Central memory CD4-positive, alpha-beta T cell (primary cell): ENCODE measurements at places on chromosomes 16 and 17.
A peak's percentile ranks its signal among the peaks of the same experiment; 100 is the strongest.

DNA sequence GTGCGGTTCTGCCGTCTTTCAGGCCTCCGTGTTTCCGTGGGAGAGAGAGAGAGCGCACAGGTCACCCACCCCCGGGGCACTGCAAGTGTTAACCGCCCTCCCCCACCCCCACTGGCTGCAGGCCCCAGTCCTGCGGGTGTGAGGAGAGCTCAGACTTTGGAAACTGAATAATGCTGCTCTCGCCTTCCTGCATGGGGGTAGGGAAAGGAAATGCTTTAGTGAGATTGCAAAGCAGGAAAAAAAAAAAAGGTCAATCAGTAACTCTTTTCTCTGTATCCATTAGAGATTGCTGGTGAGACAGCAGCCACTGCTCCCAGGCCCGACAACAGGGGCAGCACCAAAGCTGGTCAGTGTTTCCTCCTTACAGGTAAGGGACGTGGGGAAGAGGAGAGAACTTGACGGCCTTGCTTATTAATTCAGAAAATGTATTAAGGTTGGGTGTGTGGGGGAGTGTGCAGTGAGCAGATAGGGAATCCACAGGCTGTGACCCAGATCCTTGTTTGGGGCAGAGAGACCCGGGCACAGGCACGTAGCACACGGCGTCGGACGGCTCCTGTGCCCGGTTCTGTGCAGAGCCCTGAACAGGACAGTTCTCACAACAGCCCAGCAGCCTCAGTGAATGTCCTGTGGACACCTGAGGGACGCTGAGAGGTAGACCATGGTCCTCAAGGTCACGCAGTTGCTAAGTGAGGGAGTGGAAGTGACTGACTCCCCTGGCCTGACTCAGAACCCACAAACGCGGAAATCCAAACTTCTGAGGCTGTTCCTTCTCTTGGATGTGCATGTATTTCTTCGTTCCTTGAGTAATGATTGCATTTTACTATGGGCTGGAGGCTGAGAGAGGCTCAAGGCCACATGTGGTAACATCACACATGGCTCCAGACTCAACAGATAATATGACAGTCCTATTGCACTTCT, 156.5 kb downstream of the FOXL1 start:
- no peak for DNase-seq

DNA sequence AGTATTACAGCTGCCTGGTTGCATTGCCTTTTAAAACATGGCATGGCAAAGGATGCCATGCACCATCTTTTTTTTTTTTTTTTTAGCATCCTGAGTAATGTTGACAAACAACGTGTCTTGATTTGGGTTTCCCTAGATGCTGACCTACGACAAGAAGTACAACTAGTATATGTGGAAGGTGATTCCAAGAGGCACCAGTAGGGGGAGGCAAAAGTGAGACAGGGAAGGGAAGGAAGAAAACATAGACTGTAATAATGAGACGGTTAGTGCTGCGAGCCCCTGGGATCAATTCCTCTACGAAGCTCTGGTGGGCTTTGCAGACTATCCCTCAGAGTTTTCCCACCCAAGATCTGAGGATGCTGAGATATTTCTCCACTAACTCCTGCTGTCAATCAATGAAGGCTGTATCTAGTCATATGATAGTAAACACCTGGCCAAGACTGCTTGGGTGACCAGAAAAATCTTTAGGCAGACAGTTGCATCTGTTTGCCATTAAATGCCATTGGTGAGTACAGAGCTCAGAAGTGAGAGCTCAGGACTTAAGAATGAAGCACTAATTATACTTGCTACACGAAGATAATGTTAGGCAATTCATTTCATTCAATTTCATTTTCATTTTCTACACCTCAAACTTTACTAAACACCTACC, 458.6 kb upstream of the GOT2 start:
- no peak for DNase-seq

DNA sequence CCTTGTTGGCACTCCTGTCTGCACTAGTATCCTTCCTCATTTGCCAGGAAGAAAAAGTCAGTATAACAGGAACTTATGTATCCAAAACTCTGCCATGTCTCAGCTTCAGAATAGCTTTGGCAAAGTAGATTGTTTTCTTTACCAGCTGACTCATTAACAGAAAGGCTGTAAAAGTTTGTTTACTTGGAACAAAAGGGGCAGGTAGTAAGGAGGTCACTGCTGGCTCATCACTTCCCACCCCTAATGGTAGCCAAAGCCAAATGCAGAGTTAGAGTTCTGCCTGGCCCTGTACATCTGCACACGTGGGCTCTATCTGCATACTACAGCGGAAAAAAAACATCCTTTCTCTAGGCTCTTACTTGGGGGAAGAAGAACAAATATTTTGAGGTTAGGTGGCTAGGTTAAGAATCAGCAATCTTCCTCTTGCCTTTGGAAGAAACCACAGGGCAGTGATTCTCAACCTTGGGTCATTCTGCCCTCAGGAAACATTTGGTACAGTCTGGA, 90.9 kb upstream of the BCAR1 start:
- DNase-seq = no peak

- DNase-seq = no peak
Measured at GRCh38 chr16:12917653-12918052, 16.3 kb downstream of the SHISA9 start.

GRCh38 chr16:86079255-86079885, 180.4 kb downstream of the IRF8 start:
- DNase-seq = no peak

GRCh38 chr16:54957403-54958166, 26.9 kb downstream of the IRX5 start:
- no peak for DNase-seq

- DNase-seq = no peak
Measured at GRCh38 chr17:46974086-46974485, 5.0 kb downstream of the RPRML start.

GRCh38 chr17:45200701-45201100, 21.0 kb upstream of the FMNL1 start:
- no peak for DNase-seq

GRCh38 chr17:6548034-6548433, 8.3 kb downstream of the PITPNM3 start:
- no peak for DNase-seq

- no peak for DNase-seq
Measured at GRCh38 chr17:7840875-7841274, 6.9 kb downstream of the KDM6B start.

DNA sequence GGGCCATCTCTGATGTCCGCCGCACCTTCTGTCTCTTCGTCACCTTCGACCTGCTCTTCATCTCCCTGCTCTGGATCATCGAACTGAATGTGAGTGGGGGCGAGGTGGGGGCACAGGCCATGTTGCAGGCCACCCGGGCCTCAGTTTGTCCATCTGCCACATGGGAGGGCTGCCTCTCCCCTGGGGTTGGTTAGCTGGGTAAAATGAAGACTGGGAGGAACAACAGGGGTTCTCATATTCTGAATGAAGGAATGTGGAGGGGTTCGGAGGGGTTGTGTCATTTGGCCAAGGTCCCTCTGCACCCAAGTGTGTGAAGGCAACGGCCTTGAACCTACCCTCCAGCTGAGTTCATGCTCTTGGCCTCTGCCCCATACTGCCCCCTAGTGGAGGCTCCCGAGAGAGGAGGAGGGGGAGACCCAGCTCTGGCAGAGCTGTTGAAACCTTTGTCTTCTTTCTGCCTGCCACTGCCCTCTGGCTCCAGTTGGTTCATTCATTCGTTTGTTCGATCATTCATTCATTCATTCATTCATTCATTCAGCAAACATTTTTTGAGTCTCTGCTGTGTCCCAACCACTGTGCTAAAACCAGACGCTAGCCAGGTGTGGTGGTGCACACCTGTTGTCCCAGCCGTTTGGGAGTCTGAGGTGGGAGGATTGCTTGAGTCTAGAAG, 11.4 kb upstream of the TCAP start:
- peak; percentile 65 for DNase-seq

DNA sequence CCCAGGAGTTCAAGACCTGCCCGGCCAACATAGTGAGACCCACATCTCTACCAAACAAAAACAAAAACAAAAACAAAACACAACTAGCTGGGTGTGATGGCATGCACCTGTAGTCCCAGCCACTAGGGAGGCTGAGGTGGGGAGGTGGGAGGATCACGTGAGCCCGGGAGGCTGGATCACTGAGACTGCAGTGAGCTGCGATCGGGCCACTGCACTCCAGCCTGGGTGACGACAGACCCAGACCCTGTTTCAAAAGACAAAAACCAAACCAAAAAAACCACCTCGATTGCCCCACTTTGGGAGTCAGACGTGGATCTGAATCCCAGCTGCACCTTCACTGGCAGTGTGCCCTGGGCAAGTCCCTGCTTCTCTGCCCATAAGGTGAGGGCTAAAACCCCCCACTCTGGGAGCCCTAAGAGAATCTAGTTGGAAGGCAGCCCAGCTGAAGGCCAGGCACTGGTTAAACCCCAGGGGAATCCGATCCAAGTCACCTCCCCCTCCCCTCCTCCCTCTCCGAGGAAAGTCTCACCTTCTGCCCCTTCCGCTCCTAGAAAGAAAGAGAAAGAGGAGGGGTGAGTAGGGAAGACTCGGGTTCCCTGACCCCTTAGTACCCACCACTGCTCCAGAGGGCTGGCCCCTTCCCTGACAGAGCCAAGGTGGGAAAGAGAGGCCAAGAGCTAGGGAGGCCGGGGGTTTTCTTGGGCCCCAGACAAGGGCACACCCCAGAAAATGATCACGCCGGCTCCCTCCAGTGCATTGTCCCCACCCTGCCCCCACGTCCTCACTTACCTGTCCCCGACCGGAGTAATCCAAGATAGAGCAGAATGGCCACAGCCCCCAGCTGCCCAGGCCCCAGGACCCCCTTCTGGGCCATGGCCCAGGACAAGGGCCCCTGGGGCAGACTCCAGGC, 647 bp downstream of the PRSS8 start:
- no peak for DNase-seq

GRCh38 chr16:71919035-71919434, 23.7 kb downstream of the IST1 start:
- no peak for DNase-seq

DNA sequence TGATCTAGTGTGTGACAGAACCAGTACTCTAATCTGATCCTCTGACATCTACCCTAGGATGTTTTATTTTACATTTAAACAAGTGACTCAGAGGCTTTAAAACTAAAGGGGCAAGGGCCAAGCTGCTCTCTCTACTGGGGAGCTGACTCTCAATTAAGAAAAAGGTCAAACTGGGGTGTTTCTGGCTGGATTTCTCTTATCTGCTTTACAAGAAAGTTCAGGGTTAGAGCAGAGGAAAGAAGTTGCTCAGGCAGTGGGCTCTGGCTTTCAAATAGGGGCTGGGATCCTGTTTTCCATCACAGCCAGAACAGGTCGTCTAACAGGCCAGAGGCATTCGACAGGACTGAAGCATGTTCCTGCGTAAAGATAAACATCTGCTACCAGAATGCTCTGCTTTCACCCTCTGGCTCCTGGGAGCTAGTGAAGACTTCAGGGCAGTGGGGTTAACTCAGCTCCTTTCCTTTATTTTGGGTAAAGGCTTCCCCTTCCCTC, 8.5 kb downstream of the MMP28 start:
- DNase-seq = no peak

DNA sequence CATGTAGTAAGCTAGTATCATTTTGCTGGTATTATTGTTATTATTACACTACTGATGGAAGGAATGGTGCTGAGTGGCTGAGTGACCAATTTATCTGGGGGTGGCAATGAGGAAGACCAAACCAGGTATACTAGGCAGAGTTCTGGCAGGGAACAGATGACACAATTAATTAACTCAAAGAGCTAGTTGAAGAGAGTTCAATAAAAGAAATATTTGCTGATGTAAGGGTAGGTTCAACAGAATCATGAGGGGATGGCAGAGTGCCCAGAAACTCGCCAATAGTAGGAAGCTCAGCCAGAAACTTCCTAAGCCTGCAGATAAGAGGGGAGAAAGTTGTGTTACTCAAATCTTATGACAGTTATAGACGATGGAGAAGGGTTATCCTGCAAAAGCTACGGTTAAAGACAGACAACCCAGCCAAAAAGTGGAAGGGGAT, 352.5 kb downstream of the KCNJ2 start:
- no peak for DNase-seq

GRCh38 chr16:80852261-80852872, 48.0 kb upstream of the CDYL2 start:
- DNase-seq = no peak

GRCh38 chr17:61331886-61332285, 67.8 kb upstream of the TBX2 start:
- DNase-seq = no peak

- DNase-seq = no peak
Measured at GRCh38 chr17:34081269-34081668, 173.8 kb upstream of the CCL2 start.

- no peak for DNase-seq
Measured at GRCh38 chr16:47204736-47205504, 61.2 kb upstream of the NETO2 start.

DNA sequence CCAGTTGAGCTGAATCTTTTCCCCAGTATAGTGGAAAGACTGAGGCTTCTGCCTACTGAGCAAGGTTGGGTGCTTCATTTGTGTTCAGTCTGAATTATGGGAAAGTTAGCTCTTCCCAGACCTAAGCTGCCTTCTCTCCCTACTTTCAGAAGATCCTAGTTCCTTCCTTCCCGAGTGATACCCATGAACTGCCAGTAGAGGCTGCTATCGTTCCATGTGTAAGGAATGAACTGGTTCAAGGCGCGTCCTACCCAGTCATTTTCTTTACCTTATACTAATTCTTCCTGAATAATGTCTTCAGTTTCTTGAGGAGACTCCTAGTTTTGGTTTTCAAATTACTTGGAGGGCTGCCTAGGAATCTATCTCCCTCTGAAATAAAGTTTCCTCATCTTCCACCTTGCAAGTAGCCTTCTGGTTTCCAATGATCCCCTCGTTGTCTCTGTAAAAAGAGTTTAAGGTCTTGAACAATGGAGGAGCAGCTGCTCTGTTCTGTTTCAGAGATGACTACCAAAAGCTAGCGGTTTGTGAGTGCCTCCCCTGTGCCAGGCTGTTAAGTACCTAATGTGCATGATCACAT, 934 bp upstream of the AOC2 start:
- DNase-seq = no peak

DNA sequence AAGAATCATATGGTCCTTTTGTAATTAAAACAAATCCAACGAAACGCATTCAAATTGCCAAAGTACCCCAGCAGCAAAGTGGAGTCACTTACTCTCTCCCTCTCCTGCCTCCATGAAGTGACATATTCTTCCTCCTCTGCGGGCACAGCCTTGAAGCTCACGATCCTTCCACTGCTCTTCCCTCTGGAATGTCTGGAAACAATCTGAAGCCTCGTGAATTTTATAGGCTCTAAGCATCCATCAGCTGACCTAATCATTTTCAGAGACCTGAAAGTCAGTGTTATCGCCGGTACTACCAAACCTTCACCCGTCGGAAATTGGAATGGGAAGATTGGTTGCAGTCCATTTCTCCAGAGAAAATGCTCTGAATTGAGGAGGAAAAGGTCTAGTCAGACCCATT, 134.5 kb upstream of the FOXF1 start:
- DNase-seq = no peak

GRCh38 chr17:8337802-8338752, 1.6 kb upstream of the ODF4 start:
- no peak for DNase-seq
